ENCODE measurements at places on chromosomes 2 and 18.
A peak's percentile ranks its signal among the peaks of the same experiment; 100 is the strongest.

GRCh38 chr2:102672107-102672776, 52.9 kb downstream of the SLC9A2 start:
- no peak overlapping the region for H3K4me3 ChIP-seq
- H3K27me3 ChIP-seq, result no peaks in the 10 kb centered on the region
- no peak for DNase-seq

DNA sequence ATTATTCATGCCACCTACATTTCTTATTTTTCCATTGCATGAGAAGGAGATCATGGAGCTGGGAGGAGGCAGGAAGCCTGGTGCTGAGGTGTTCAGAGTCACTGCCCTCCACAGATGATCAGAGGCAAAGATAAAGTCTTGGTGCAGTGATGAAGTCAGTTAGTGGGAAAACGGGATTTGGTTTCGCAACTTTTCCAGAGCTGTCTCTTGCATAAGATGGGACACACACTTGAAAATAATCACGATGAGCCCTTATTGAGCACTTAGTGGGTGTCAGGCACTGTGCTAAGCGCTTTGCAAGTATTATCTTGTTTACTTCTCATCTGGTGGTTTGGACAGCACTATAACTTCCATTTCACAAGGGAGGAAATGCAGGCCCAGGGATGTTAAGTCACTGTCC, 222.1 kb upstream of the SMAD2 start:
- no peak overlapping the region for H3K27ac ChIP-seq
- no peak overlapping the region for H3K4me3 ChIP-seq
- peaks cover 11% of the 10 kb centered on the region for H3K27me3 ChIP-seq
- no peaks in the 10 kb centered on the region for H3K36me3 ChIP-seq
- H3K4me1 ChIP-seq, result peaks cover 8% of the 10 kb centered on the region
- DNase-seq, result no peak

DNA sequence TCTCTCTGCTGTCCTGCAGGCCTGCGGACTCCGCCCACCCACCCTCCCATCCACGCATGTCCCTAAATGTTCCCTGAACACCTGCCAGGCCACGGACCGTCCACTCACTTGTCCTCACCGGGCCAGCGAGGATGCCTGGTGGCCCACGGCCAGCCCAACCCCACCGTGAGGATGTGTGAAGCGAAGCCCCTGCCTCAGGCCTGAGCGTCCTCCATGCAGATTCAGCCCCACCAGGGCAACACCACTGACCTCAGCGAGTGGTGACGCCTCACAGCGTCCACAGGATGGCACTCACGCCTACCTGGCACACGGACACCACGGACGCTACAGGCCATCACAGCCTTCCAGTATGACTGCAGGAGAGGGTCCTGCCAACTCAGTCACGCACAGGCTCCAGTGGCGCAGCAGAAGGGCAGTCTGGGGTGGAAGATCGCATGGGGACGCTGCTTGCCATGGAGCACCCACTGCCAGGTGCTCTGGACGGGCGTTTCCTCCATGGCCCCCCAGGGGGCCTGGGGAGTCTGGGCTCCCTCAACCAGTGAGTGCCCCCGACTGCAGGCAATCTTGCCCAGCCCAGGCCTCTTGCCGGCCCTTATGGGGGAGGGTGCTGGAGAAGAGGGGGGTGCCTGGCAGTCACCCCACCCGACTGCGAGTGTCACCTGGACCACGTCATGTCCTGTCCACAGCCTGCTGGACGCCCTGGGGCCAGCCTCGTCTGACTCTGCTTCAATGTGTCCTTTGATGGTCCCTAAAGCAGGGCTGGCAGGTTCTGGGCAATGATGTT, 25.4 kb downstream of the HDAC4 start:
- no peaks in the 10 kb centered on the region for H3K27me3 ChIP-seq
- DNase-seq, result no peak
- no peaks in the 10 kb centered on the region for H3K4me1 ChIP-seq
- H3K27ac ChIP-seq, result no peak overlapping the region

- peaks cover 1% of the 10 kb centered on the region for H3K4me1 ChIP-seq
- no peaks in the 10 kb centered on the region for H3K36me3 ChIP-seq
- no peak overlapping the region for H3K4me3 ChIP-seq
- no peak overlapping the region for H3K27ac ChIP-seq
- no peak for DNase-seq
These were observed 54.0 kb downstream of the CNTNAP5 start for GRCh38 chr2:124079045-124079444.

DNA sequence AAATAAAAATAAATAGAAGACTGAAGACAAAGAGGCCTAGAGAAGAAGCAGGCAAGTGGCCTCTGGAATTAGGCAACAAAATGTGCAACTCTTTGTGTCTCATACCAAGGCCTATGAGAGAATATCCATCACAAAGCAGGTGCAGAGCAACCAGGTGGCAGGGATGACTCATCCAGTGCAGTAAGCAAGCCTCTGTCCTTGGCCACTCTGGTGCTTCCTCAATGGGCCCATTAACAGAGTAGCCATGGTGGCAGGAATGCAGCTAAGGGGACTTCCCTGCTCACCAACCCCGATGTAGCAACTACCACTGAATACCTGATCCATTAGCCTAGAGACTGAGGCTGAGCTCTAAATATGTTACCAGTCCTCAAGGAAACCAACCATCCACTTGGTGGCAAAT, 11.0 kb upstream of the EPG5 start:
- H3K27me3 ChIP-seq, result no peaks in the 10 kb centered on the region
- no peak for DNase-seq

GRCh38 chr2:20919297-20919800, 96.4 kb upstream of the LDAH start:
- H3K36me3 ChIP-seq, result no peaks in the 10 kb centered on the region
- peaks cover 35% of the 10 kb centered on the region for H3K27me3 ChIP-seq
- no peak overlapping the region for H3K27ac ChIP-seq
- DNase-seq, result no peak

GRCh38 chr2:127410871-127411652, 7.2 kb upstream of the PROC start:
- H3K4me1 ChIP-seq, result peaks cover 16% of the 10 kb centered on the region
- H3K27me3 ChIP-seq, result peaks cover 8% of the 10 kb centered on the region
- H3K27ac ChIP-seq, result no peak overlapping the region
- H3K36me3 ChIP-seq, result no peaks in the 10 kb centered on the region

- no peaks in the 10 kb centered on the region for H3K4me1 ChIP-seq
- H3K4me3 ChIP-seq, result no peak overlapping the region
- peaks cover 25% of the 10 kb centered on the region for H3K36me3 ChIP-seq
- DNase-seq, result no peak
- H3K27me3 ChIP-seq, result no peaks in the 10 kb centered on the region
These were observed 84.0 kb downstream of the USP40 start for GRCh38 chr2:233482616-233483015.

GRCh38 chr2:190199109-190199508, 120.5 kb downstream of the HIBCH start:
- peaks cover 23% of the 10 kb centered on the region for H3K36me3 ChIP-seq
- H3K27me3 ChIP-seq, result no peaks in the 10 kb centered on the region
- no peak for DNase-seq
- H3K4me1 ChIP-seq, result peaks cover 11% of the 10 kb centered on the region
- H3K4me3 ChIP-seq, result no peak overlapping the region

GRCh38 chr18:26745288-26746181, 120.0 kb downstream of the AQP4 start:
- no peaks in the 10 kb centered on the region for H3K36me3 ChIP-seq
- H3K4me1 ChIP-seq, result peaks cover 12% of the 10 kb centered on the region
- H3K27me3 ChIP-seq, result peaks cover 3% of the 10 kb centered on the region
- no peak overlapping the region for H3K4me3 ChIP-seq
- DNase-seq, result no peak

GRCh38 chr18:27848336-27848735, 328.6 kb downstream of the CDH2 start:
- no peaks in the 10 kb centered on the region for H3K27me3 ChIP-seq
- H3K4me3 ChIP-seq, result no peak overlapping the region

- no peaks in the 10 kb centered on the region for H3K27me3 ChIP-seq
- no peak overlapping the region for H3K4me3 ChIP-seq
- no peak for DNase-seq
- no peaks in the 10 kb centered on the region for H3K36me3 ChIP-seq
- H3K4me1 ChIP-seq, result peaks cover 2% of the 10 kb centered on the region
These were observed 249.0 kb downstream of the ZEB2 start for GRCh38 chr2:144270951-144271350.

GRCh38 chr18:58723810-58724602, 52.7 kb downstream of the MALT1 start:
- H3K4me1 ChIP-seq, result no peaks in the 10 kb centered on the region
- H3K36me3 ChIP-seq, result peaks cover 5% of the 10 kb centered on the region
- no peak overlapping the region for H3K27ac ChIP-seq

DNA sequence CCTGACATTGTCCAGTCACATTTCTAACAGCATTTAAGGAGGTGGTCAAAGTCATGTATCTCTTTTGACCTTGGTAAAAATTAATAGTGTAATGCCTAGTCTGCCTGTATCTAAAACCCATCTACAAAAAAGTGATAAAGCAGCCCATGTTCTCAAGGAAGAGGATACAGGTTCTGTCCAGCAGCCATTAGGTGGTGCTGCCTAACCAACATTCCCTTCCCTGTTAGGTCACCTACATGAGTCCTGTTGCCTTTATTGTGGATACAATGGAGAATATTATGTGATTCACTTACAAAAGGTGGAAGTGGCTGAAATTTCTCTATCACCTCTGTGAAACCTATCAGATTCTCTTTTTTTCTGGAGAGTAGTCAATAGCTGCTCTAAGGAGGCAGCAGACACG, 52.5 kb downstream of the AQP4 start:
- no peak for DNase-seq
- H3K27me3 ChIP-seq, result peaks cover 5% of the 10 kb centered on the region

- H3K27me3 ChIP-seq, result no peaks in the 10 kb centered on the region
- no peak for DNase-seq
- H3K36me3 ChIP-seq, result no peaks in the 10 kb centered on the region
- no peak overlapping the region for H3K27ac ChIP-seq
- no peak overlapping the region for H3K4me3 ChIP-seq
These were observed 2067.7 kb downstream of the SUCLG1 start for GRCh38 chr2:82391386-82391785.

GRCh38 chr2:238404406-238405216, 22.1 kb upstream of the ASB1 start:
- peak overlapping the region; percentile 86 for H3K27ac ChIP-seq
- H3K4me3 ChIP-seq, result peak overlapping the region; percentile 40
- H3K4me1 ChIP-seq, result peaks cover 37% of the 10 kb centered on the region
- H3K36me3 ChIP-seq, result peaks cover 9% of the 10 kb centered on the region
- H3K27me3 ChIP-seq, result no peaks in the 10 kb centered on the region

- no peak overlapping the region for H3K4me3 ChIP-seq
- DNase-seq, result no peak
- H3K4me1 ChIP-seq, result peaks cover 20% of the 10 kb centered on the region
- H3K27ac ChIP-seq, result no peak overlapping the region
- no peaks in the 10 kb centered on the region for H3K36me3 ChIP-seq
- H3K27me3 ChIP-seq, result peaks cover 3% of the 10 kb centered on the region
These were observed 258.9 kb downstream of the METTL4 start for GRCh38 chr18:2312440-2312839.

GRCh38 chr18:49609256-49610021, 47.6 kb downstream of the LIPG start:
- peaks cover 8% of the 10 kb centered on the region for H3K27me3 ChIP-seq
- H3K36me3 ChIP-seq, result no peaks in the 10 kb centered on the region
- H3K4me1 ChIP-seq, result peaks cover 9% of the 10 kb centered on the region
- no peak overlapping the region for H3K4me3 ChIP-seq
- no peak for DNase-seq

DNA sequence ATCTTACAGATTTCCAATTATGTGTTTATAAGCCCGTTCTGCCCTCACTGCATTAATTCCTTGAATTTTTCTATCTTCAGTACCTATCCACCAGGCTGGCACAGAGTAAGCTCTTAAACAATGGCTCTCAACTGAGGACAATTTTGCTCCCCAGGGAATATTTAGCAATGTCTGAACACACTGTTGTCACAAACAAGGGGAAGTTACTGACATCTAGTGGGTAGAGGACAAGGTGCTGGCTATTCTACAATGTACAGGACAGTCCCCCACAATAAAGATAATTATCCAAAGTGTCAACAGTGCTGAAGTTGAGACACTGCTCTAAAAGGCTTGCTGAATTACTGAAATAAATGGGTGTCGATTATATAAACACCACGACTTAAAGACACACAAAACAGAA, 5.0 kb downstream of the NDUFS1 start:
- no peak for DNase-seq
- H3K27me3 ChIP-seq, result no peaks in the 10 kb centered on the region
- no peak overlapping the region for H3K27ac ChIP-seq
- H3K4me3 ChIP-seq, result no peak overlapping the region
- peaks cover 6% of the 10 kb centered on the region for H3K4me1 ChIP-seq

DNA sequence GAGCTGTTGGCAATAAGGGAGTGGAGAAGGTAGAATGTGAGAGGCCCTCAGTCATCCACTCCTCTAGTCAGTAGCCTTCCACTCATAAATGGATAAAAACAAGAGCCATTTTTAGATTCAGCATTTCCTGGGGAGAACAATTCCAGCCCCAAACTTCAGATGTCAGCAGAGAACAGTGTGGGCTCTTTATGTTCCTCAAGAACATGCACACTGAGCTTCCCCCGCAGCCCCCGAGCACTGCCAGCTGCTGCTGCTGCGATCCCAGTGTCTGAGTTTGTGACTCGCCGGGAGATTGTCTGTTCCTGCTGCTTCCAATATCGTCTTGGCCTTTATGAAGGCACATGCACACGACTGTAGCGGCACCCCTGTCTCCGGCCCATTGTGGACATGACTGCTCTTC, 143.7 kb upstream of the CTNNA2 start:
- DNase-seq, result no peak
- peaks cover 7% of the 10 kb centered on the region for H3K4me1 ChIP-seq
- no peak overlapping the region for H3K4me3 ChIP-seq
- no peaks in the 10 kb centered on the region for H3K27me3 ChIP-seq

DNA sequence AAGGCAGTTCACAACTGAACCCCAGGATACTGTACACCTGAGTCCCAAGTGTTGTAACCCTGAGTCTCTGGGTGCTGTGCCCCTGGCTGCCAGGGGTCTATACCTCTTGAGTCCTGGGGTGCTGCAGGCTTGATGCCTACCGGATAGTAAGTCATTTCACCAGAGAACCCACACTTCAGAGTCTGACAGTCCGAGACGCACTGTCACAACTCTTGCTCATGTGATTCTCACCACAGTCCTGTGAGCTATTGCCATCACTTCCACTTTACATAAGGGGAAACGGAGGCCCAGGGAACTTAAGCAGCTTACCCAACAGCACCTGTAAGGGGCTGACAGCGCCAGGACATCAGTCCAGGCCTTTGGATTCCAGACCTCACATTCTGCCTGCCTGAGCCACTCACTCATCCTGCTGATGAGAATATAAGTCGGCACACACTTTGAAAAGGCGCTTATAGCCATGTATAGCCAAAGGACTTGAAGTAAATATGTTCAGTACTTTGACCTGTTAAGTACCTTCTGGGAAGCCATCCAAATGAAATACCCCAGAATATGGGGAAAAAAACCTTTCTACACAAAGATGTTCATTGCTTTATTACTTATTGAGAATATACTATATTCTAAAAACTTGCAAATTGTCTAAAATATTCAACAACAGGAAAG, 180.7 kb upstream of the ID2 start:
- no peaks in the 10 kb centered on the region for H3K36me3 ChIP-seq
- H3K27me3 ChIP-seq, result peaks cover 16% of the 10 kb centered on the region
- peaks cover 36% of the 10 kb centered on the region for H3K4me1 ChIP-seq
- H3K4me3 ChIP-seq, result no peak overlapping the region

GRCh38 chr18:4807604-4808293, 352.6 kb upstream of the DLGAP1 start:
- H3K36me3 ChIP-seq, result no peaks in the 10 kb centered on the region
- no peak for DNase-seq
- no peak overlapping the region for H3K27ac ChIP-seq
- H3K27me3 ChIP-seq, result no peaks in the 10 kb centered on the region

GRCh38 chr2:10169581-10169980, 47.0 kb downstream of the RRM2 start:
- no peaks in the 10 kb centered on the region for H3K27me3 ChIP-seq
- no peaks in the 10 kb centered on the region for H3K36me3 ChIP-seq
- peaks cover 8% of the 10 kb centered on the region for H3K4me1 ChIP-seq
- no peak overlapping the region for H3K27ac ChIP-seq
- no peak overlapping the region for H3K4me3 ChIP-seq
